ENCODE measurements at places on chromosomes 12 and 14.

DNA sequence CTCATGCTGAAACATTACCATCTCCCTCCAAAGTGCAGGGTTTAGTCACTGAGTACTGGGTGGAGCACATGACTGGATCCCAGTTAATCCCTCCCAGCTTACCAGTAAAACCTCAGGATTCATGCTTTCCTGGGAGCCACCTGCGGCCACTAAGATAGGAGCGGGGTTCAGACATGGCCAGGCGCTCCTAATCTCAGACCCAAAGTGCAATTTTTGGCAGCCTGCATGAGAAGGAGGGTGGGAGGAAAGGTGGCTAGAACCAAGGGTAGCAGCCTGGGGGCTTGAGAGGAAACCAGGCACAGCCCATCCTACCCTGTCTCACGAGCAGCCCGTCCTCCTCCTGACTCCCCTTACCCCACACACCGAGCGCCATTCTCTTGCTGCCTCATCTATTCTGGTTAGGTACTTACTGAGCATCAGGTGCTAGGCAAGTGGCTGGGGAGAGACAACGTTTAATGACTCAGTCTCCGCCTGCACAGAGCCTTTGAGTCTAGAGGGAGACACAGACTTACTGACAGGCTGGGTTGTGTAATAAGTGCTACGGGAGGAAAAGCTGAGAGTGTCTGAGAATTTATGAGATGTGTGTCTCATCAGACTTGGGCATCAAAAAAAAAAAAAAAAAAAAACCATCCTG lies 9.9 kb downstream of the GPRC5A start:
- DNase-seq = no peak

- DNase-seq = no peak
These were observed 13.6 kb upstream of the LEMD3 start for GRCh38 chr12:65155784-65156183.

GRCh38 chr12:65415826-65416225 lies 137.3 kb downstream of the MSRB3 start:
- DNase-seq = no peak

DNA sequence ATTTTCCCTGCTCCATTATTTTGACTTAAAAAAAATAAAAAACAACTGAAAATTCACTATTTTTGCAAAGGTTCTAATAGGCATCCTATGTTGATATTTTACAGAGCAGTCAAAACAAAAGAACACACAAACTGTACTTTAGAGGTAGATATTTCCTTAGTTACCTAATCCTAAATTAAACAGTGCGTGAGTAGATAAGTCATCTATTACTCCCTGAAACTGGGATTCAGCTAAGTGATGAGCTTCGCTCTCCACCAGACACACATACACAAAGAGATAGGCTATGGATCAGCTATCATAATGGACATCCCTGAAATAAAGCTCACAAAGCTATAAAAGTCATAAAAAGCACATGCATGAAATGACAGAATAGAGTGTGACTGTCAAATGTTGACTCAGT lies 398.7 kb downstream of the SOX5 start:
- no peak for DNase-seq

DNA sequence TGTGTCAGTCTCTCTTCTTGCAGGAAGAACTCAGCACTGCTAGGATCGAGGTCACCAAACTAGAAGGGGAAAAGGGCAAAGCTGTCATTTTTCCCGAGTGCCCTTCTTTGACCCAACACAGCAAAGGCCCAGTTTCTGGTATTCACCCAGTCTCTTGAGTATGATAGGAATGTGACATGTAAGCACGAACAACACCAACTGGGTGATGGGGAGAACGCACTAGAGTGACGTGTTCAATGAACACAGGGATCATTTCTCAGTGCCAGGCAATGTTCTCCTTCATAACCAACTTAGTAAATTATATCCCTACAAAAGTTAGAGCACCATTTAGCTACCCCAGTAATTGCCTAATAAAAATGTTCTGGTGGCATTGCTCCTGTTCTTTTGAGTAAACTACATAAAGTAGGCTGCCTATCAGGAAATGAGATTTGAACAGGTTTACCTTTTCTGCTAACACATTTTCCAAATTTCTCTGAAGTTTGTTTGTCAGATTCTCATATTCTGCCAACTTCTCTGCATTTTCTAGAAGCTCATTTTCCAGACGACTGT lies 64.5 kb downstream of the NIN start:
- DNase-seq = no peak

DNA sequence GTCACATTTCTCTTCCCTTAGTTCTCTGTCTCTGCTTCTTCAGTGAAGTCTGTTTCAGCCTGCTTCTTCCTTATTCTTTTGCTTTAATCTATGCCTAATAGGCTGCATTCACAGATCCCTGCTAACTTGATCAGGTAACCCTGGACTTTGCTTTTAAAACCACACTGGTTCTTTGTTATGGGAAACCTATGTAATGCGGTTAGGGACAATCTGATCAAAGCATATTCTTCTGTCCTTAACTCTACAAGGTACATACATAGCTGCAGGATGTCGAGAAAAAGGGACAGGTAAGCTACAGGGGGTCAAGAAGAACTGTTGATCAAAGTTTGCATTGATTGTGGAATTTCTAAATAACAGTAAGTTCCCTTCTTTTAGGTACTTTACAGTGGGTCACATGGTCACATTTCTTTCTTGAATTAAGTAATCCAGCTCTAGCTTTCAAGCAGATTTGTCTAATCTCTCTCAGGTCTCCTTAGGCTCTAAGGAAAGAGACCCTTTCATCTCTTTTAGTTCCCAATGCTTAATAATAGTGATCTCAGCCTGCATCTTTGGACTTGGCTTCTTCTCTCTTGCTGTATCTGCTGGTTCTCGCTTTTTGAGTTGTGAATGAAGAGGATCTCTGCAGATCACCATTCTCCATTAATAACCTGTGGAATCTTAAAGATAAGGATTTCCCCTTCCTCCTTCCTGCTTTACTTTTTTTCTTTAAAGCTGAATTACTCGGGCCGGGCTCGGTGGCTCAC lies 3.8 kb downstream of the COPZ1 start:
- no peak for DNase-seq

GRCh38 chr14:104928391-104929133 lies 3.9 kb downstream of the PLD4 start:
- DNase-seq = no peak

DNA sequence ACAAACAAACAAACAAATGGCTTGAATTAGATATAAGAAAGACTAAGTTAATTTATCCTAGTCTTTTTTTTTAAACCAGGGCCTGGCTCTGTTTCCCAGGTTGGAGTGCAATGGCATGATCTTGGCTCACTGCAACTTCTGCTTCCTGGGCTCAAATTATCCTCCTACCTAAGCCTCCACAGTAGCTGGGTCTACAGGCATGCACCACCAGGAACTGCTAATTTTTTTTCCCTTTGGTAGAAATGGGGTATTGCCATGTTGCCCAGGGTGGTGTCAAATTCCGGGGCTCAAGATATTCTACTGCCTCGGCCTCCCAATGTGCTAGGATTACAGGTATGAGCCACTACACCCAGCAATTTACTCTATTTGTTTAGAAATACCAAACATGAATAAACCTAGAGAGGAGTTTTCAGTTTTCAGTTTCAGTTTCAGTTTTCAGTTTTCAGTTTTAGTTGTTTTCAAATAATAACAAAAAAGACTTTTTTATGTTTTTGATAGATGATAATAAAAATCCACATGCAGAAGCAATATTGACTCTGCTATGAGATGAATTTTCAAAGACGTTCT lies 817.0 kb downstream of the FLRT2 start:
- no peak for DNase-seq

GRCh38 chr12:117583677-117584225 lies 222.3 kb upstream of the NOS1 start:
- DNase-seq = no peak

GRCh38 chr12:131950182-131950913 lies 606 bp downstream of the EP400 start:
- DNase-seq = no peak

DNA sequence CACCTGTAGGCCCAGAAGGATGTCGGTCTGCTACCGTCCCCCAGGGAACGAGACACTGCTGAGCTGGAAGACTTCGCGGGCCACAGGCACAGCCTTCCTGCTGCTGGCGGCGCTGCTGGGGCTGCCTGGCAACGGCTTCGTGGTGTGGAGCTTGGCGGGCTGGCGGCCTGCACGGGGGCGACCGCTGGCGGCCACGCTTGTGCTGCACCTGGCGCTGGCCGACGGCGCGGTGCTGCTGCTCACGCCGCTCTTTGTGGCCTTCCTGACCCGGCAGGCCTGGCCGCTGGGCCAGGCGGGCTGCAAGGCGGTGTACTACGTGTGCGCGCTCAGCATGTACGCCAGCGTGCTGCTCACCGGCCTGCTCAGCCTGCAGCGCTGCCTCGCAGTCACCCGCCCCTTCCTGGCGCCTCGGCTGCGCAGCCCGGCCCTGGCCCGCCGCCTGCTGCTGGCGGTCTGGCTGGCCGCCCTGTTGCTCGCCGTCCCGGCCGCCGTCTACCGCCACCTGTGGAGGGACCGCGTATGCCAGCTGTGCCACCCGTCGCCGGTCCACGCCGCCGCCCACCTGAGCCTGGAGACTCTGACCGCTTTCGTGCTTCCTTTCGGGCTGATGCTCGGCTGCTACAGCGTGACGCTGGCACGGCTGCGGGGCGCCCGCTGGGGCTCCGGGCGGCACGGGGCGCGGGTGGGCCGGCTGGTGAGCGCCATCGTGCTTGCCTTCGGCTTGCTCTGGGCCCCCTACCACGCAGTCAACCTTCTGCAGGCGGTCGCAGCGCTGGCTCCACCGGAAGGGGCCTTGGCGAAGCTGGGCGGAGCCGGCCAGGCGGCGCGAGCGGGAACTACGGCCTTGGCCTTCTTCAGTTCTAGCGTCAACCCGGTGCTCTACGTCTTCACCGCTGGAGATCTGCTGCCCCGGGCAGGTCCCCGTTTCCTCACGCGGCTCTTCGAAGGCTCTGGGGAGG lies at the start of gene LTB4R:
Gene LTB4R (plus strand): TSS at position 857 of the 959 bp plus-strand sequence. CDS start 4,150 bp downstream, outside the sequence.
- no peak for DNase-seq

DNA sequence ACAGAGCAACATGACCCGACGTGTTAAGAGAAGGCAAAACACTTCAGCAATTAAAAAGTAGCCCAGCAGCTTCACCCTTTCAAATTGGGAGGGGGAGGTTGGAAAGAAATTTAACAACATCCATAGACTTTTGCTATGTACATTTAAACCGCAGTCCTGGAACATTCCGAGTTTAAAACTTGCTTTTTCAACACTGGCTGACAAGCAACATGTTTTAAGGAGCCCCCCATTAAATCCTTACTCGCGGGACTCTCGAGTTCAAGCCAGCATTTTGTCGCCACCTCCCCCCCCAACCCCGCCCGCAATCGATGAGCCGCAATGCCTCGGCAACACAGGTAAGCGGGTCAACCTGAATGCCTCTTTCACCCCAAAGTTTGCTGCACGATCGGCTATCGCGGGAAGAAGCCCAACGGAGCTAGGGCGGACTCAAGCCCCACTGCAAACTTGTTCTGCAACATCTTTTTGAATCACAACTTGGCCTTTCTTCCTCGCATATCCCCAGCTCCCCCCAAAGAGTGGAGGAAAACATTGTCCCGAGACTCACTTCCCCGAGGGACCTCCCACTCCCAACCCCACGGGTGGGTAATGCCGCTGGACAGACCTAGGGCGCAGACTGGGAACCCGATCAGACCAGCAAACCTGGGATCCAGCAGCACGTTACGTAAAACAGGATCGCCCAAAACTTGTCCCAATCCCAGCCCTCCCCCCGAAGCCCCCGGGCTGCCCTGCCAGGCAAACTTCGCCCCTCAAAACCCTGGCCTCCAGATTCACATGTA lies 777 bp downstream of the ZFP36L1 start:
- no peak for DNase-seq

GRCh38 chr12:44369998-44370397 lies 506.1 kb downstream of the NELL2 start:
- no peak for DNase-seq

GRCh38 chr12:52319097-52319496 lies 2.1 kb downstream of the KRT83 start:
- DNase-seq = no peak

DNA sequence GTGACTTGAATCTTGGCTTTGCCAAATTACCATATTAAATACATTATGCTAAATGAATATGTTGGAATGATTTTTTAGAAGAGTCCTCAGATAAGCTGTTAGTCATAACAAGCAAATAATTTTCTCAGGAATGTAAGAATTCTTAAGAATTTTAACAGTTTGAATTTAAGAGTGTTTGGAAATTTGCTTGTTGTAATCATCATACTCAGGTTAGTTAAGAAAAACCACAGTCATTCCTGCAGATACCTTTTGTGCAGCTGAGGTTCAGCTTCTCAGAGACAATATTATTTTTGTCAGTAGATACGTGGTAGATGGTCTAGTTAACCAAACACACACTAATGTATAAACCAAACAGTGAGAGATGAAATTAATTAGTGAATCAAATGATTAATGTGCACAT lies 8.9 kb downstream of the WNK1 start:
- DNase-seq = no peak

DNA sequence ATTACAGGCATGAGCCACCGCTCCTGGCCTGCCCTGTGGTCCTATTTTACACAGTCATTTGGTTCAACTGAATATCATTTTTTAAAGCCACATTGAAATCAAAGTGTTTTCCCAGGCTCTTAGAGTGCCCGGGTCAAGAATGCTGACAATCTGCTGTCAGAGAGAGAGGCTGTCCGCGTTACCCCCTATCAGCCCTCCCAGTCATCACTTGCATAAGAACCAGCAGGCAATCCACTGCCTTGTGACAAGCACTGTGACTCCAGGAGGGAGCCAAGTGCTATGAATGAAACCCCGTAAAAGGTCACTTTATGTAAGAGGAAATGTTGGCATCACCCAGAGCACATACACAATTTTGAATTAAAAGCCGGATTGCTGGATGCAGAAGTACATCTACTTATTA lies 13.5 kb downstream of the PHLDA1 start:
- DNase-seq = no peak

DNA sequence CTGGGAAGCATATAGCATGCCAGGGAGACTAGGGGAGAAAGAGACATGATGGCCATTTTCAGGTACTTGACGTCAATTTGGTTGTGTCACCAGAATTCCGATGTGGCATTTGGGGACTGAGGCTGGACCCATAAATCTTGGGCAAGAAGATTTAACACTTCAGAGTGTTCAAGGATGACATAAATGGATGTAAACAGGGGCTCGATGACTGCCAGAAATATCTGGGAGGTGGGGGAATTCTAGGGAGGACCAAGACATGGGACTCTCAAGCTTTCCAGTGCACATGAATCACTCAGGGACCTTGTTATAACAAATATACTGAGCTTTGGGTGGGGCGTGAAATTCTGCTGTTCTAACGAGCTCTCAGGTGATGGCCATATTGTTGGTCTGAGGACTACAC lies 17.8 kb downstream of the HAL start:
- DNase-seq = no peak

Data from substantia nigra (tissue), 51 donors.